ENCODE measurements at places on chromosomes 2 and 18. TPM values are rescaled to one million over a fixed set of nuclear protein-coding genes. Genes with fewer than 3 reads are reported as not detected.

GRCh38 chr18:13067966-13068365 is 76.8 kb downstream of the CEP192 start:
- DNase-seq: no peak

DNA sequence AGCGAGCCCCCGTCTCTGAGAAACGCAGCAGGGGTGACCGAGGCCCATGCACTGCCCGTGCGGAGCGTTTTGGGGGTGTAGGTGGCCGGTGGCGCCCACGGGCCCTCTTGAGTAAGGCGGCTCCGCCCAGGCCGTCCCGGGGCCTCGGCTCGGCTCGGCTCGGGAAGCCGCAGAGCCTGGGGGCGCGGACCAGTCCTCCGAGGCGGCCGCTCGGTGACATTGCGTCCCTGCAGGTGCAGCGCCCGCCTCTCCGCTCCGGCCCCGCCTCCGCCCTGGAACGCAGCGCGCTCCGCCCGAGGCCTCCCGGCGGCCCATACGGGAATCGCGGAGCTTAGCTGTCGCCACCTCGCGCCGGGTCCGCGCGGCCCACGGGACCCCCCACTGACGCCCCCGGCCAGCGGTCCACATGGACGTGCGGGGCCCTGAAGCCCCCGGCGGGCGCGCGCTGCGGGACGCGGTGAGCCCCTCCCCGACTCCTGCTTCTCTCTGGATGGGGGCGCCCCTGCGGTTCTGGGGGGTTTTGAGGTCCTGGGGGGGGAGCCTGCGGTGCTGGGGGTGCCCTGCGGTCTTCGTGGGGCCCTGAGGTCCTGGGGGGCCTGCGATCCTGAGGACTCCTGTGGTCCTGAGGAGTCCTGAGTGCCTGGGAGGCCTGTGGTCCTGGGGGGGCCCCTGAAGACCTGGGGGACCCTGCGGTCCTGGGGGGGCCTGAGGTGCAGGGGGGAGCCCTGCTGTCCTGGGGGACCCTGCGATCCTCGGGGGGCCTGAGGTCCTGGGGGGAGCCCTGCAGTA is at the start of gene HSBP1L1:
TSS of gene HSBP1L1 (plus strand) at position 314 of the 789 bp plus-strand sequence. CDS start at position 407, 93 bp downstream.
- peak; percentile 31 for DNase-seq

DNA sequence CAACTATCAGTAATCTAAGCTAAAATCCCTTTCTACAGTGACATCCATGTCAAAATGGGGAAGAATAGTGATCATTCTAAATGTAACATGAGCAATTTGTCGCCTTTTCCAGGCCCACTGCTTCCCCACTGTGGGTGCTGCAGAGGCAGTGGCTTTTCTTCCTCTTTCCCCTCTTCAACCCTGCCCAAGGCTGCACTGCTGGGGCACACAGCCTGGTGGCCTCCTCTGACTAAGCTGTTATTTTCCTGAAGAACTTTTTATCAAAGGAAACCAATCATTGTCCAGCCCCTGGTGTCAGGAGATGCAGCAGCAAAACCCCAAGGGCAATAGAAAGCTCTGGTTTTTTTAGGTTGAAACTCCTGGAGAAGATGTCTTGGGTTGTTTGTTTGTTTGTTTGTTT is 117.6 kb upstream of the KLF7 start:
- peak; percentile 21 for DNase-seq

GRCh38 chr2:43321446-43321845 is 95.0 kb upstream of the ZFP36L2 start:
- no peak for DNase-seq

GRCh38 chr2:20042531-20042930 is 8.9 kb downstream of the LAPTM4A start:
- DNase-seq: no peak

LBH gene
- total RNA-seq: 147 TPM

TMEFF2 gene
- 0.12 TPM for total RNA-seq

- no peak for DNase-seq
Measured at GRCh38 chr18:13522256-13522655, 204.1 kb downstream of the FAM210A start.

REG1B gene
- total RNA-seq: not detected

KDM3A gene
- 10.3 TPM for total RNA-seq

- no peak for DNase-seq
Measured at GRCh38 chr2:239020541-239021041, 172.7 kb downstream of the TWIST2 start.

GRCh38 chr2:169865492-169865891 is 38.2 kb downstream of the UBR3 start:
- DNase-seq: no peak

GRCh38 chr2:140424471-140424870 is 1644.3 kb upstream of the NXPH2 start:
- no peak for DNase-seq

DNA sequence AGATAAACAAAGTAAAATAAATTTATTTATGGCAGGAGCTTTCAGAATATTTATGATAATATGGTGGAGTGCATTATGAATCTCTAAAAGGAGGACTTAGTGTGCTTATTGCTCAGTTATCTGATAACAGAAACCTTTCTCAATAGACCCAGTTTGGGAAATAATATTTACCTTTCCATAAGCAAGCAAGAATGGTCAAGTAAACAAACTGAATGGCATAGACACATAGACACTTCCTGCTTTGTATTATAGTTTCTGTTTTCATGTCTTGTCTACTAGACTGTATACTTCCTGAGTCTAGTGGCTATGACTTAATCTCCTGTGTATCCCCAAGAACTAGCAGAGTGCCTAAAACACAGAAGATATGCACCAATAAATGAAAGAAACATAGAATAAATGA is 87.8 kb downstream of the UPP2 start:
- DNase-seq: no peak

DNA sequence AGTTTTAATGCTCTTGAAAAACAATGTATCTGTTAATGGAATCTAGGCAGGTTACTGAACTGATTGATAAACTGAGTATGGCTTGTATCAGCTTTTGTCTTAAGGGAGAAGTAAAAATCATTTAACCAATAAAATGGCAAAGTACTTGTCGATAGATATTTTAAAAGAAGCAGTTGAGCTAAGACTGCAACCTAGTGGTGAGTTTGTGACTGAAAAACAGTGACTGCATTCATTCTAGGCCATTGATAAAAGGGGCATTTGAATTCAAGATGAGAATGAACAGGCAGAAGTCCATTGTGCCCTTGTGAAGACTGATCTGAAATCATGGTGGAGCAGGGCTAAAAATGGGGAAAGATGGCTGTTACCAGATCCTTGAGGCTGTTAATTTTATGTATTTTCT is 59.4 kb upstream of the MSTN start:
- no peak for DNase-seq

- DNase-seq: no peak
Measured at GRCh38 chr2:96538487-96539214, 2.1 kb downstream of the ARID5A start.

DNA sequence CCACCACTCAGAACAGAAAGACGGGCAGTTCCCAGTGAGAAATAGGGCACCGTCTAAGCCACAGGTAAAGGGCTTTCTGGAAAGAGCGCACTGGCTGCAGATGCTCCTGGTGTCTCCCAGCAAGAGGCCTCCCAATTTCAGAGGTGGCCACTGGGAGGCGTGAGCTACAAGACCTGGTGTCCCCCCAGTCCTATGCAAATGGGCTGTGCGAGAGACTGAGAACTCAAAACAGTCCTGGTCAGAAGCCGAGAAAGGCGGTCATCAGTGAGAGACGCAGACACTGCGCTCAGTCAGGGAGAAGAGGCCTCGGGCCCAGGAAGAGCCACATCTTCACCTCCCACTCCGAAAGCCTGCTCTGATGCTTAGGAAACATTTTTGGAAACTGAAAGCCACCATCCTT is 179.5 kb downstream of the EIPR1 start:
- DNase-seq: no peak

- DNase-seq: peak; percentile 80
Measured at GRCh38 chr2:47070155-47070919, 84.8 kb downstream of the STPG4 start.

SH2D6 gene
- 0.34 TPM for total RNA-seq

GRCh38 chr2:213034585-213034984 is 116.8 kb downstream of the IKZF2 start:
- no peak for DNase-seq

UGT1A1 gene
- 0.06 TPM for total RNA-seq

DNA sequence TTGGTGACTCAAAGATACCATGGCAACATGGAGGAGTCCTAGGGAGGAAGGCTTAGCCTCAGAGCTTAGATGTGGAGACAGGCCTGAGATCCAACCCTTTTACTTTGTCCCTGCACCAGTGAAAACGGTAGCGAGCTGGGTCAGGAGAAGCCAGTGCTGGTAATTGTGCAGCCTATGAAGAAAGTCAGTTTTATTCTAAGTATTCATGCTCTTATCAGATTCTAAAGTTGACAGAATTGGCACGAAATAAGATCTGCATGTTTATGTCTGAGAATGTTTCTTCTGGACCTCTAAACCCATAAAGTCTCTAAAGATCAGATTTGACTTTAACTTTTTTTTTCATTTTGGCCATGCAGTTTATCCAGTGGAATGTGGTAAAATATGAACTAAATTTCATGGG is 93.8 kb downstream of the SCG2 start:
- no peak for DNase-seq

DNA sequence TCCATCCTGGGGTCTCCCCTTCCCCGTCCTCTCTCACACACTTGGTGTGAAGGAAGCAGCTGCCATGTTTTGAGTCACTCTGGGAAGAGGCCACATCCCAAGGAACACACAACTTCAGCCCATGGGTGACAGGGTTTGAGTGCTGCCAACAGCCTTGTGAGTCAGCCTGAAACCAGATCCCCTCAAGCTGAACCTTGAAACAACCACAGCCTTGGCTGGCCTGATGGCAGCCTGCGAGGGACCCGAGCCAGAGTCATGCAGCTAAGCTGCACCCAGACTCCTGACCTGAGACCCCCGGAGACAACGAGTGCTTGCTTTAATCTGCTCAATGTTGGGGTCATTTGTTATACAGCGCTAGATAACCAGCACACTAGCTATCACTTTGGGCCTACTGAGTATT is 19.3 kb upstream of the MC2R start:
- peak; percentile 70 for DNase-seq

DNA sequence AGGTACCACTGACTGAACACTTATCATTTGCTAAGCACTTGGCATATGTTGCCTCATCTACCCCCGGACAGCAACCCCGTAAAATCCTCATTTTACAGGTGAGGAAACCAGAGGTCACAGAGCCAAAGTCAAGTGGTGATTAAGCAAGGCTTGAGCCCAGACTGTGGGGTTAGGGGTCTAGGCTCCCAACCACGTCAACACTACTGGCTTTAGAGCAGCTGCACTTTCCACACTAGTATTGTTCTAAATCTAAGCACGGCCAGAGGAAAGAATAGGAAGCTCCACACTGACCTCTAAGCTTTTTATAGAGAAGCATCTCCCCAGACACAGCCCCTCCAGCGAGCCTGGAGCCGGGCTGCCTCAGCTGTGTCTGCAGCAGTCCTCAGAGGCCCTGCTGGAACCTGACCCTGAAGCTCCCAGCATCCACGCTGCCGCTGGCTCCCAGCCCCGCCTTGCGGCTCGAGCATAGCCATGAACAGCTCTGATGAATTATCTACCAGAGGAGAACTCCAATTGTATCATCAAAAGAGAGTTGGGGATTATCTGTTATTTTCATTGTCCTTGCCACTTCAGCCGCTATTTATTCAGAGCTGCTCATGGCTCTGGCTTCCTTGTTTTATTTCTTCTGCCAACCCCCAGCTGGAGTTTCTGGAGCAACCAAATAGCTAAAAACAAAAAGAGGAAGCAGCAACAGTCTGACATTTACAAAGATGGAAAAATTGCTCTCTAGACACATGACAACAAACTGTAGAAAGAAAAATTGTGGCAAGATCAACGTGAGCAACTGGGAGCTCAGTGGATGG is 62.2 kb upstream of the RTN4 start:
- DNase-seq: peak; percentile 46

DIPK1C gene
- not detected for total RNA-seq

DNA sequence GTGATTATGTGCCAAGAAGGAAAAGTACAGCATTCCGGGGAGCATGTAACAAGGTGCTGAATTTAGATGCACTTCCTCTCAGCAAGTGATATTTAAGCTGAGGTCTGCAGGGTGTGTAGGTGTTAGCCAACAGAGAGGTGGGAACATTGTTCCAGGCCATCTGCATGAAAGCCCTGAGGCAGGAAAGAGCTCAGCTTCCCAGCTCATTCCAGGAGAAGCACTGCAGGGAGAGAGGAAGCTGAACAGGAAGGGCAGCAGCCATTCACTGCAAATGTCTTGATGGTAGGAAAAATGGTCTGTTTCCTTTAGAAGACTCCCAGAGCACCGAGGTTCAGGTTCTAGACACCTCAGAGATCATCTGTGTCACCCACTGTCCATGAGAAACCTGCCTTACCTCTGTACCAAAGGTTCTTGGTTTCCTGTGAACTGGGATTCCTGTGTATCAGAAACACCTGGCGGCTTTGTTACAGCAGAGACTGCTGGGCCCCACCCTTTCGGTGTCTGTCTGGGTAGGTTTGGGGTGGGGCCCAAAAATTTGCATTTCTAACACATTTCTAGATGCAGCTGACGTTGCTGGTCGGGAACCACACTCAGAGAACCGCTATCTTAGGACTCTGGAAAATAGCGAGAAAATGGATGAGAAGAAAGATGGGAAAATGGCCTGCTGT is 84.0 kb downstream of the RTN4 start:
- no peak for DNase-seq
